Stimulated activated CD8-positive, alpha-beta memory T cell treated with anti-CD3 and anti-CD28 coated beads, Interleukin-4, amount 100 ng/mL, for 24 hours (primary cell): ENCODE measurements at places on chromosomes 3 and 15.
A peak's percentile ranks its signal among the peaks of the same experiment; 100 is the strongest.

- DNase-seq = no peak
These were observed 1092.5 kb upstream of the EPHA6 start for GRCh38 chr3:95721938-95722337.

DNA sequence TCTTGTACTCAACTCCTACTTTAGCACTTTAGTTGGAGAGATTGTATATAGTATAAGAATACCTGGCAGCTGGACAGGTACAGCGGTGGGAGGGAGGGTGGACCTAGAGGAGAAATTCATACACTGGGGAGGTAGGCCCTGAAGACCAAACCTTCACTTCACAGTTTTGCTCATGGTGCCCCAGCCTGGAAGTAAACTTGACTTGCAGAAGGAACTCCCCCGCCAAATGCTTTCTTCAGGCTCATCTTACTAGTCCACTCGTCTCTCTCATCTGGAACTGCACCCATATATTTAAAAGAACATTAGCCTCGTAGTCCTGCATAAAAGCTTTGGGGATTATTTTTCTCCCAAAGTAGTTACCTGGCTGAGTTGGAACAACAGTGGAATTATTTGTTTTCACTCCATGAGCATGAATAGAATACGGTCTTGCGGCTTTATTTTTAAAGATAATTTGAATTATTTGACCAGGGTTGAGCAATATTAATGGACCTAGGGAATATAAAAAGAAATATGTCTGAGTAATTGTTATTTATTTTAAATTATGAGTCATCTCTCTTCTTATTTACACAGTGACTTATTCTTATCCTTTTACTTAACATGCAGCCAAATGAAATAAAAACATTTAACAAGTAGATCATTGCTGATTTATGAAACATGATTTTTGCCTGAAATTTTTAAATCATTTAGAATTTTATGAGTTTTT lies 25.5 kb upstream of the CP start:
- no peak for DNase-seq

- DNase-seq = peak; percentile 50
These were observed at the start of gene DALRD3 for GRCh38 chr3:49017971-49018706. DALRD3 (minus strand) TSS chr3:49018580; CDS start chr3:49018564, 16 bp downstream.

GRCh38 chr15:48478581-48478980 lies 147.4 kb downstream of the DUT start:
- no peak for DNase-seq

GRCh38 chr15:25178835-25179672 lies 224.3 kb downstream of the SNRPN start:
- DNase-seq = no peak

GRCh38 chr3:134406331-134407238 lies 32.3 kb upstream of the AMOTL2 start:
- no peak for DNase-seq

GRCh38 chr3:29267226-29267625 lies 13.6 kb upstream of the RBMS3 start:
- no peak for DNase-seq

DNA sequence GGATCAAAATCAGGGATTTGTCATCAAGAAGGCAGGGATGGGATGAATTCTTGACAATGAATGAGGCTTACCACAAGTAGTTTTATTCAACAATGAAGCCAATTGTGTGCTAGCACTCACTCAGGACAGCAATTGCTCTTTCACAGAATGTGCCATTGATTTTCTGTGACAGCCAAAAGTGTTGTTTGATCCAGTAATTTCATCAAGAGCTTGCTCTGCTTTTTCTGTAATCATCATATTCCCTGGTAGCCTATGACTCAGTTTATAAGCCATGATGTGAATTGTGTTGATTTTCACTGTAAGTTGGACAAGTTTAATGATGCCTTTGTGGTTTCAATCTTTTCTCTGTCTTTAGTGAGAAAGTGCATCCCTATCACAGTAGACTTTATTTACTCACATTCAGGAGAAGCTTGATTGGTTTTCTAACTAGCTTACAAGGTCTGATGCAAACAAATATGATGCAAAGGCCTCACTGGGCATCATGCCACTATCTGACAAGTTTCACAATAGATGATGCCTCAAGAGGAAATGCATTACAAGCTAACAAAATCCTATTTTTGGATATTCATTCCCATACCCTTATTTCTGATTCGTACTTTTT lies 13.6 kb upstream of the CSRNP1 start:
- DNase-seq = no peak

GRCh38 chr3:31311559-31311958 lies 221.2 kb upstream of the STT3B start:
- DNase-seq = no peak

- no peak for DNase-seq
These were observed 17.8 kb downstream of the GCSAM start for GRCh38 chr3:112115161-112115739.

- DNase-seq = no peak
These were observed 198.4 kb downstream of the CADPS start for GRCh38 chr3:62676689-62677271.

GRCh38 chr15:66707310-66708082 lies 5.5 kb downstream of the SMAD6 start:
- DNase-seq = no peak

GRCh38 chr15:83954506-83954905 lies 281.1 kb upstream of the GOLGA6L4 start:
- DNase-seq = no peak

- DNase-seq = no peak
These were observed 2.6 kb downstream of the CD276 start for GRCh38 chr15:73686781-73687256.

DNA sequence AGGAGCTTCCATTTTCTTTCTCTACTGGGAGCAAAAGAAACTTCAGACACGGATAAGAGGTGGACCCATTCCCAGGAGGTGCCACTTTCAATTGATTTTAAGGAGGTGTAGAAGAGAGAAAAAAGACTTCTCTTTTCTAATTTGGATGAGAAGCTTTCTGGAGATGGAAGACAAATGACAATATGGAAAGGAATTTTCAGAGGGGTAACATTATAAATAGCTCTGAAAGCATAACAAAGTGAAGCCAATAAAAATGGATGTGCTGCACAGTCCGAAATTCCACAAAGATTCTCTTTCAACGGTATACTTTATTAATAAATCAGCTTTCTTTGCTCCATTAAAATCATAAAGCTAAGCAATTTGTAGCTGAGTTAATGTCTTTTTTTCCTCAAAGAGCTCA lies 607.2 kb upstream of the MDFIC2 start:
- no peak for DNase-seq

- DNase-seq = no peak
These were observed 470.5 kb downstream of the EPHA3 start for GRCh38 chr3:89577637-89578530.

DNA sequence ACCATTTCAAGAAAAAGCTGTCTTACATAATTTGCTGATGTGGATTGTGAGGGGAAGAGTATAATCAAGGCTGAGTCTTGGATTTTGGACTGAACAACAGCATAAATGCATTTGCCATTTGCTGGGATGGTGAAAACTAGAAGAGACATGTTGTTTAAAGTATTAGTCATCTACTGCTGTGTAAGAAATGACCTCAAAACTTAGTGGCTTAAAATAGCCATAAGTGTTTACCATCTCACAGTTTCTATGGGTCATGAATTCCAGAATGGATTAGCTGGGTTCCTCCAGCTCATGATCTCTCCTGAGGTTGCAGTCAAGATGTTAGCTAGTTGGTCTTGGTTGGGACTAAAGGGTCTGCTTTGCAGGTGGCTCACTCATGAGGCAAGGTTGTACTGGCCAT lies 66.2 kb downstream of the SCN11A start:
- no peak for DNase-seq

- no peak for DNase-seq
These were observed 13.2 kb downstream of the CLASP2 start for GRCh38 chr3:33704891-33705290.

DNA sequence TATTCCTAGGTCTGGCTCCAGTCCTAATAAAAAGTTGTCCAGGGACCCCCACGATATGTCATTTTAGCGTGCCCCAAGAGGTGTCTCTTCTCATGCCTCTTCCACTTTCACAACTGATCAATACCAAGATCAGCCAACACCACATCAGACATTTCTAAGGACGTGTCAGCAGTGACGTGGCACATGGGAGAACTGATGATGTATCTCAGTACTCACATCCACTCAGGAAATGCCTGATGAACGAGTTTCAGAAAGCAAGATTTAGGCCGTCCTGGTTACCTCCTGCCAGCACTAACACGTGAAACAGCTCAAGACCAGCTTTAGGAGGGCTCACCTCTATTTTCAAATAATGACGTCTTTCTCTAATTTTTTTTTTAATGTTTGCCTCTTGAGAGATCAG lies 19.6 kb downstream of the VGLL4 start:
- peak; percentile 37 for DNase-seq

- no peak for DNase-seq
These were observed 279.0 kb upstream of the VEPH1 start for GRCh38 chr3:157782236-157782635.

DNA sequence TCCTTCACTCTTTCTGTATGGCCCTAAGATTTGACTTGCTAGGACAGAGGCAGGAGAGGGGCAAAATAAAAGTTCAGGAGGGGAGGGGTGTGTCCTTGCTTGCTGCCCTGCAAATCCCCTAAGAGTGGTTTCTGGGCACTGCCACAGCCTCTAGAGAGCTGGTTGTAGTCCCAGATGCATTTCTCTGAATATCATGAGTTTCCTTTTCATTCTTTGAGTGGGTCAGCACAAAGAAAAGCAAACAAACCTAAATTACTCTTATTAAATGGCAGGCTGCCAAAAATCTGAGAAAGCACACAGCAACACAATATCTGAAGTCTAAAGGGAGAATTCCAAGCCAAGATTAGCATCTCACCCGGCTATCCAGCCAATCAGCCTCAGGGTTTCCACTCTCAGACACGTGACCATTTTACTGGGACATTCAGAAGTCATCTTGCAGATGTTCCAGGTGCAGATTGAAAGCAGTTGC lies 919.3 kb downstream of the TUSC7 start:
- no peak for DNase-seq

GRCh38 chr3:186380622-186381380 lies 18.8 kb upstream of the DGKG start:
- no peak for DNase-seq

DNA sequence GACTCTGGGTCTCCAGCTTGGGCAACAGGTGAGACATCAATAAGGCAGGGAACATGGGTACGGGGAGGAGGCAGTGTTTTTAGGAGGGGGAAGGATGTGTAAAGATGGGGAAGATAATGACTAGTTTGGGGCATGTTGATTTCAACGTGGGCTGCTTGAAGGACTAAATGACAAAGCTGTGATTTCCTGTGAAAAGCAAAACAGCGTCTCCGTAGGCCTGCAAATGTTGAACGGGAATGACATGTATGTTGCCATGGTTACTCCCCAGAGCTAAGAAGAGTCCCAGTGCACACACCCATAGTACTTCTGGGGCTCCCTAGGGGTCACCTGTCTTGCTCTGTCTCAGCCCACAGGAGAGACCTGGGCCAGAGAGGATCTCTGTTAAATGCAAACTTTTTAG lies 71.3 kb upstream of the ETV5 start:
- DNase-seq = no peak

- no peak for DNase-seq
These were observed 47.0 kb upstream of the GK5 start for GRCh38 chr3:142272200-142272891.

GRCh38 chr3:123783811-123784210 lies 100.3 kb downstream of the MYLK start:
- DNase-seq = no peak

GRCh38 chr3:124768812-124769211 lies 38.6 kb downstream of the UMPS start:
- DNase-seq = no peak

DNA sequence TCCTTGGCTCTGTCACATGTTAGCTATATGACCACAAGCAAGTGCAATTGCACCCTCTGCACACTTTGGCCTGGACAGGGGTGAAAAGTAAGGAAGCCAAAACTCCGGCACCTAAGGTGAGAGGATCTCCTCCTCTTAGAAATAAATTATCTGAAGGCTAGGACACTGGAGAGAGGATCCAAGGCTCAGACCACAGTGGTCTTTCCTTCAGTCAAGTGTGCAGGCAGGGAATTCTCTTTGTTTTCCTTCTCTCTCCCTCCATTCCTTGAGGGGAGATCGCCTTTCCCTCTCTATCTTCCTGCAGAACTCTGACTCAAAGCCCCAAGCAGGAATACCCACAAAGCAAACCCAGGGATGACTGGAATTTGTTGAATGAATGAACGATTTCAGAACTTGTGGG lies 3.1 kb upstream of the MEGF11 start:
- no peak for DNase-seq

DNA sequence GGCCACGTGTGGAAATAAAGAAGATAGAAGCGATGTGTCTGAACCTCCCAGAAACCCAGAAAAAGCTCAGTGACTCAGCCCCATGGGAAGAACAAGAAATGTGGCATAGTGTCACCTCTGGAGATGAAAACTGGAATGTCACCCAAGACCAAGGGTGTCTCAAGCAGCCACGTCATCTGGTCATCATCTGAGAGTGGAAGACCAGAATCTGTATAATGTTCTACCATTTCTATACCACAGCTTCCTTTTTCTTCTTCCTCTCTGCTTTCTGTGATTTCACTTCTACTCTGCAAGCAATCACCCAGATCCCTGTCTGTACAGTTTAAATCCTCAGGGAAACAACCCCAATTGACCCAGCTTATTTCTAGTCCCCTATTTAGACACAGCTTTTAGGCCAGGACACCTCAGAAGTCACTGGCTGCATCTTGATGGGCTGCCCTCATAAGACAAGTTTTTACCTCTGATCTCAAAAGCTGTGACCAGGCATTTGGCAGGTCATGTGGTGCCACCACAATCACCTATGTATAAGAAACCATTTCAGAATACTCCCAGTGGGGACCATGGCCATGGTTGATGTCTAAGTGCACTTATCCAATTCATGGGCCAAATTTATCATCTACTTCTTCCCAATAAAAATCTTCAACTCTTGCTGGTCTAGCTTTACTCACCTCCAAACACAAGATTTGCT lies 278.5 kb upstream of the UMPS start:
- DNase-seq = no peak

- no peak for DNase-seq
These were observed 85.6 kb downstream of the TJP1 start for GRCh38 chr15:29736744-29737020.

DNA sequence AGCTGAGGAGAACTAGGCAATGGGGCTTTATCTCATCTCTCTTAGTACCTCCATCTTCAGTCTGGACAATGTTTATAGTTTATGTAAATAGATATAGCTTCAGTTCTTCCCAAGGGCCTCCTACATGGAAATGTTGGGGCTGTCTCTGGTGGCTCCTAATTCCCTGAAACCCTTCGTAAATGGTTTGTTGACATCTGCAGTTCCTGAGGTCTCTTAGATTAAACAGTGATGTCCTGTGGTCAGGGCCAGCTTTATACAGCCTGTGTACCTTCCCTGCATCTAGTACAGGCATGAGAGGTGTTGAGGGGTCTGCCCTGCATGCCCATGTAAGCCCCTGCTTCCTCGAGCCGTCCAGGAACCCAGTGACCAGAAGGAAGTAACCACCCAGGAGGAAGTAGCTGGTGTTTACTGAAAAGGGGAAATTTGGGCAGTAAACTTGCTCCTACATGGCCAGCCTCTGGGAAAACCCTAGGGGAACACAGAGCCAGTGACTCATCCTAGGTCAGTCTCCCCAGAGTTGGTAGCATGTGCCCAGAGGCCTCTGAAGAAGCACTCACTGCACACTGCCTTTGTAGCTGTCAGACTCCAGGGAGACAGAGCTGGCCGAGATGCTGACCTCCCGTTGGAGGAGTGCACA lies 4.7 kb upstream of the TBC1D2B start:
- DNase-seq = no peak
